Activated naive CD4-positive, alpha-beta T cell treated with anti-CD3 and anti-CD28 coated beads, Interleukin-2, amount 10 ng/mL, durations not matched to agents 5 hours and 36 hours (primary cell): ENCODE measurements at places on chromosomes 2 and 18. TPM values are rescaled to one million over a fixed set of nuclear protein-coding genes. Genes with fewer than 3 reads are reported as not detected.

Gene RSAD2
- total RNA-seq, result 12.9 TPM

Gene ANKRD62
- total RNA-seq, result not detected

Gene NYAP2
- total RNA-seq, result not detected

Gene REG3A
- not detected for total RNA-seq

Gene SKOR2
- not detected for total RNA-seq

Gene LRP2
- total RNA-seq, result 0.02 TPM

Gene PAIP2B
- total RNA-seq, result 2.2 TPM

Gene HJURP
- total RNA-seq, result 93.8 TPM

Gene ZSWIM2
- total RNA-seq, result not detected

Gene UCN
- 3.4 TPM for total RNA-seq

Gene FKBP1B
- total RNA-seq, result 0.58 TPM

Gene CD8A
- 6.5 TPM for total RNA-seq

Gene MYO3B
- total RNA-seq, result not detected

Gene OXER1
- not detected for total RNA-seq

Gene ALPG
- total RNA-seq, result not detected

Gene ABCG8
- total RNA-seq, result not detected

Gene ALS2
- 11.4 TPM for total RNA-seq

Gene ADD2
- total RNA-seq, result 18.6 TPM

Gene NT5DC4
- not detected for total RNA-seq

Gene HSBP1L1
- 18.3 TPM for total RNA-seq

Gene HOXD8
- total RNA-seq, result not detected

Gene DSEL
- total RNA-seq, result 0.07 TPM

Gene TSPYL6
- not detected for total RNA-seq

Gene CABYR
- total RNA-seq, result 1.1 TPM

Gene OTOS
- not detected for total RNA-seq

Gene CSRNP3
- total RNA-seq, result not detected

Gene ZDBF2
- total RNA-seq, result 13.6 TPM

Gene DNAH7
- not detected for total RNA-seq

Gene GRHL1
- 0.36 TPM for total RNA-seq

Gene GCG
- total RNA-seq, result not detected

Gene VWA3B
- not detected for total RNA-seq

Gene DSG4
- total RNA-seq, result not detected

Gene LYG1
- 1.2 TPM for total RNA-seq

Gene REG1B
- total RNA-seq, result not detected

Gene DCDC2C
- total RNA-seq, result not detected

Gene DPP4
- 130 TPM for total RNA-seq

Gene CPLX4
- not detected for total RNA-seq

Gene CNGA3
- not detected for total RNA-seq

Gene UGGT1
- total RNA-seq, result 61.2 TPM

Gene PRKAG3
- total RNA-seq, result not detected

Gene EDAR
- total RNA-seq, result 0.89 TPM

Gene CHRNG
- not detected for total RNA-seq

Gene FAM237A
- not detected for total RNA-seq
